ENCODE measurements at places on chromosomes 2 and 18.

DNA sequence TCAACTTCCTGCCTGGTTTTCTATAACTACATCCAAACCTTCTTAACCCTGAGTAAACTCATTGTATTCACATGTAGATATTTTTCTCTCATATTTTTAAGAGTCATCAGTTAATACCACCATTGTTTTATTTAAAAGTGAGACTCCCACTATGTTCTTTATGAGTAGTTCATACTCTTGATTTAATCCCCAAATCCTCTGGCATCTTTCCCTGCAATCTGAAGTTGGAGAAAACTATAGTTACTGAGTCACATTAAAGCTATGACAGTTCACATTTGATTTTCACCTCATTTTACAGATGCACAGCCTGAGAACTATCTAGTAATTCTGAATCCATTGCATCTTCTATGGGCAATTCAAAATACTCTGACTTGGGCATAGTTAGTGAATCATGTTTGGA, 1358.7 kb upstream of the NRXN1 start:
- no peak for DNase-seq

- DNase-seq = no peak
Measured at GRCh38 chr18:54919412-54919811, 39.8 kb downstream of the CCDC68 start.

- no peak for DNase-seq
Measured at GRCh38 chr2:187404431-187405110, 43.5 kb downstream of the CALCRL start.

GRCh38 chr2:10891848-10892247, 19.9 kb upstream of the KCNF1 start:
- DNase-seq = no peak

GRCh38 chr2:240589375-240589774, 2.8 kb downstream of the CAPN10 start:
- no peak for DNase-seq

GRCh38 chr2:233556881-233557736, 9.5 kb downstream of the USP40 start:
- peak; percentile 51 for DNase-seq

GRCh38 chr2:163475815-163476214, 260.0 kb downstream of the FIGN start:
- no peak for DNase-seq

DNA sequence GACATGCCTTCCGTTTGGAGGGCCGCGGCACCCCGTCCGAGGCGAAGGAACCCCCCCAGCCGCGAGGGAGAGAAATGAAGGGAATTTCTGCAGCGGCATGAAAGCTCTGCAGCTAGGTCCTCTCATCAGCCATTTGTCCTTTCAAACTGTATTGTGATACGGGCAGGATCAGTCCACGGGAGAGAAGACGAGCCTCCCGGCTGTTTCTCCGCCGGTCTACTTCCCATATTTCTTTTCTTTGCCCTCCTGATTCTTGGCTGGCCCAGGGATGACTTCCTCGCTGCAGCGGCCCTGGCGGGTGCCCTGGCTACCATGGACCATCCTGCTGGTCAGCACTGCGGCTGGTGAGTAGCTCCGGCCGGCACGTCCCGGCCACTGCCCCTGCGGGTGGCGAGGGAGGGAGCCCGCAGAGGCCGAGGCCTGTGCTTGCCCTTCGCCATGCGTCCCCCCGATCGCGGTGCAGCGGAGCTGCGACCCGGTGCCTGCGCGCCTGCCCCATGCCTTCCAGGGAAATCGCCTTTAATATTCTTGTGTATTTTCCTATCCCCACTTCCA, 1.2 kb downstream of the BMPR2 start:
- no peak for DNase-seq

- DNase-seq = no peak
Measured at GRCh38 chr2:32061973-32062861, 1.1 kb upstream of the SPAST start.

DNA sequence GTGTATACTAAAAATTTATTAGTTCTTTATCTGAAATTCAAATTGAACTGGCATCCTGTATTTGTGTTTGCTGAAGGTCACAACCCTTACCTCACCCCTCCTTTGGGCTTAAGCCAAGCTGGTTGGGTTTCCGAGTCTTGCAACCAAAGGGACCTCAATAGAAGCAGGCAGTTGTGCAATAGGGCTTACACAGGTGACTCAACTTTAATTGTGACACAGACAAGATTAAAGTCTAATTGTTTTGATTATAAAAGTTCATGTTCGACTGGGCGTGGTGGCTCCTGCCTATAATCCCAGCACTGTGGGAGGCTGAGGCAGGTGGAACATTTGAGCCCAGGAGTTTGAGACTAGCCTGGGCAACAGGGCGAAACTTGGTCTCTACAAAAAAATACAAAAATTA, 71.5 kb downstream of the RAB31 start:
- peak; percentile 47 for DNase-seq
